ENCODE measurements at places on chromosomes 5 and 9.
A peak's percentile ranks its signal among the peaks of the same experiment; 100 is the strongest.

- DNase-seq, result peak; percentile 63
These were observed 55.8 kb downstream of the PDE8B start for GRCh38 chr5:77266291-77266690.

DNA sequence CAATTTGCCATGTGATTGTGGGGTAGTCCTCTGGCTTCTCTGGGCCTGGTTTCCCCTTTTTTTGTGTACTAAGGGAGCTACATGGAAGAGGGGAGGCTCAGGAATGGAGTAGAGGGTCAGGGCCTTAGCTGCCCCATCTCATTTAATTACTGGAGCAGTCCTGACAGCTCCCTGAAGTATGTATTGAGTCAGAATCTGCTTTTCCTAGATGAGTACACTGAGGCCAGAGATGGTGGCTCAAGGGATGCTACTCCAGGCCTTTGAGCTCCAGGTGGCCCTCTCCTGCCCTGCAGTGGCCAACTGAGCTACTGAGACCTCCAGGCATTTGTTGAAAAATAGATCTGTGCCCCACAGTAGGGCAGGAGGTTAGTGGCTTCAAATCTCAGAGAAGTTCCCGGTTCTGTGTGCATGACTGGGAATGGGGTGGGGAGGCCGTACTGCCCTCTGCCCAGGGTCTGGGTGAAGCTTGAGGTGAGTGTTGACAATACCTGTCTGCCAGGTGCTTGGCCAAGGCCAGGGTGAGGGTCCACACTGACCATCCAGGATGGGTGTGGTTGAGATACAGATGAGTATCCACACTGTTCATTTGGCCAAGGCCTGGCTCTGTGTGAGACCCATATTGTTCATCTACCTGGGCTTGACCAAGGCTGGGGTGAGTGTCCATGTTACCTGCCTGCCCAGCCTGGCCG is 45.7 kb downstream of the CXXC5 start:
- no peak for DNase-seq

DNA sequence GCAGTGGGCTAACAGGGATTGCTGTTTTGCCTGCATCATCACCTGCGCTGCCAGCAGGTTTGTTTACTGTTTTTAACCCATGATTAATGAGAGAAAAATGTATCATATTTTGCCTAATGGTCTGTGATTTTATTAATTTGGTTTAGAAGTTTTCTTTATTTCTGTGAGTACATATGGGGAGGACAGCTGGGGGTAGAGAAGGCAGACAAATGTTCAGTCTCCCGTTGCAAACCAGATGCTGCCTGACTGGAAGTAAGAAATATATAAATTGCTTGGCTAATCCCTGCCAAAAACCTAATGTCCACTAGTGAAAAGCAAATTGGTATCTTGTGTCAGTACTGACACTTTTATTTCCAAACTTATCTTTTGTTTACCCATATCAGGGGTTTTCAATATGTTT is 1766.1 kb upstream of the C9orf72 start:
- no peak for DNase-seq

GRCh38 chr9:18058564-18059442 is 415.1 kb upstream of the ADAMTSL1 start:
- no peak for DNase-seq

GRCh38 chr5:78716206-78716605 is 67.6 kb upstream of the LHFPL2 start:
- DNase-seq, result no peak

DNA sequence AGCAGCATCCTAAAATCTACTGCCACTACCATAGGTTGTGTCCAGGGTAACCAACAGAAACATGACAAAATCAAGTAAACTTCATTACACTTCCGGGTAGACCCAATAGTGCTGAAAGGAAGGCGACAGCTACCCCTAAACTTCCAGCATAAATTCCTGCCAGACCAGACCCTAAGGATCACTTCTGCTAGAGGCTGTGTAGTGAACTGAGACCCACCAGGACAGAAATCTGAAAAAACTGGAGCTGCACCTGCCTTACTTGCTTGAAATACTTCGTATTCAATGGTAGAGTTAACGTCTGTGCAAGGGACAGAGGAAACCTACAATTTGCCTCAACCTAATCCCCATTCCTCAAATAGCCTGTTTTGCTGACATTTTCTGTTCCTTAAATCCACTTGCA is 1.0 kb upstream of the SECISBP2 start:
- DNase-seq, result no peak

- no peak for DNase-seq
These were observed 13.7 kb upstream of the ADAMTS16 start for GRCh38 chr5:5126444-5126843.

DNA sequence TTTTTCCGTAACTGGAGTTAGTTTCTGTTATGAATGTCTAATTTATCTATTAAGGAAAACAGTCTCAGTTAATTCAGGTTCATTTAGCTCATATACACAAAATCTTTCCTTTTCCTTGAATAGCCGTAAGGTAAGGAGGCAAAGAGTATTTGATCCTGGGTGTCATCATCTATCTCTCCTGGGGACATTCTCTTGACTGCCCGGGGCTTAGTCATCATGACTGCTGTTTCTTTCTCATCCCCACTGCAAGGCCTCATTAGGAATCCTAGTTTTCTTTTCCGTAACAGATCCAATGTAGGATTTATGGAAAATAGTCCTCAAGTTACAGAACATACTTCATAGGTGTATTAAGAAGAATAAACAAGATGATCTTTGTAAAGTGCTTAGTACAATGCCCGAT is 134.9 kb upstream of the CHD1 start:
- peak; percentile 47 for DNase-seq

DNA sequence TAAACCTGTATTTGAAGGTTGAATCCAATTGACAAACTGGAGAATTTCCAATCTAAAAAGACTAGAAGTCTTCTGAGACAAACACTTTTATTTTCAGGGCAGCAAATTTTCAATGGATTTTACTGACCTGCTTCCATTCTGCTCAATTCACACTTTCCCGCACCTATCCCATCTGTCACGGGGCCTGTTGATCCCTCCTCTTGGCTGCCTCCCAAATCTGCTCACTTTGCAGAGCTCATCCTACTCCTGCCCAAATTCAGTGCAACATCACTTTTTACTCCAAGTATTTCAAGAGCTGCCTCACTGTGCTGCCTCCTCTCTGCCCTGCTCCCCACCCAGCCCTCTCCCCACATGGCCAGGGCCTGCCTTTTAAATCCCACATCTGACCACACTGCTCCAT is 35.1 kb downstream of the GOLM1 start:
- no peak for DNase-seq

- DNase-seq, result no peak
These were observed 260.2 kb upstream of the EFNA5 start for GRCh38 chr5:107930891-107931290.

GRCh38 chr5:180594311-180595045 is 3.2 kb upstream of the SCGB3A1 start:
- no peak for DNase-seq

DNA sequence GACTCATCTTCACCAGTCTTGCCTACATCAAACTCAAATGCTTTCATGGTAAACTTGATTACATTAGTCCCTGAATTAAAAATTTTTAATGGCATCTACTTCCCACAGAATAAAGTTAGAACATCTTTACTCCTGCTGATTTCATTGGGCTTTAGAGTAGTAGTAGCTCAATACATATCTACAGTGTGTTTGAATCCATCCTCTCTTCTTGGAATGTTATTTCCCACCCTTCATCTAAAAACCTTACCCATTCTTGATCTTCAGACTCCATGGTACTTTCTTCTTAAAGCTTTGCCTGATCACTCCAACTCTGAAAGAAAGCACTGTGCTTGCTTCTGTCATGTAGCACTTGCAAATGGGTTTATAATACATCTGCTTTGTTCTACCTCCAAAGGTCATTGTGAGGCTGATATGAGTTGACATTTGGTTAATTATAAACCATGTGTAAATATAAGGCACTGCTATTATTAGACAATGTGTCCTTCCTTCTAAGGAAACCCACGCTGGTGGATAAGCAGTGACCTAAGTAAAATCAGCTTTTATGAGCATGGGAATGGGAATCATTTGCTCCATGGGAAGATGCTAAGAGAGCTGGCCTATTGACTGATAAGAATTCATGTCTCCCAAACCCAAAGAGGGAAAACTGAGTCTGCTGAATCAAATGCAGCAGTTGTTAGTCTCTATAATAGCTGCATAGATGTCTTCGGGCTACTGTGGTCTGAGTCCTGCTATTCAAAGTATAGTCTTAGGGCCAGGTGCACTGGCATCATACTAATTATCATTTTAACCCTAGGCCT is 7.5 kb upstream of the PRLR start:
- no peak for DNase-seq

- DNase-seq, result peak; percentile 78
These were observed 94.1 kb downstream of the FRMD3 start for GRCh38 chr9:83444110-83444509.

GRCh38 chr5:53313145-53313544 is 167.3 kb upstream of the FST start:
- no peak for DNase-seq

- DNase-seq, result peak; percentile 31
These were observed 44.2 kb downstream of the FGF1 start for GRCh38 chr5:142641711-142642110.

DNA sequence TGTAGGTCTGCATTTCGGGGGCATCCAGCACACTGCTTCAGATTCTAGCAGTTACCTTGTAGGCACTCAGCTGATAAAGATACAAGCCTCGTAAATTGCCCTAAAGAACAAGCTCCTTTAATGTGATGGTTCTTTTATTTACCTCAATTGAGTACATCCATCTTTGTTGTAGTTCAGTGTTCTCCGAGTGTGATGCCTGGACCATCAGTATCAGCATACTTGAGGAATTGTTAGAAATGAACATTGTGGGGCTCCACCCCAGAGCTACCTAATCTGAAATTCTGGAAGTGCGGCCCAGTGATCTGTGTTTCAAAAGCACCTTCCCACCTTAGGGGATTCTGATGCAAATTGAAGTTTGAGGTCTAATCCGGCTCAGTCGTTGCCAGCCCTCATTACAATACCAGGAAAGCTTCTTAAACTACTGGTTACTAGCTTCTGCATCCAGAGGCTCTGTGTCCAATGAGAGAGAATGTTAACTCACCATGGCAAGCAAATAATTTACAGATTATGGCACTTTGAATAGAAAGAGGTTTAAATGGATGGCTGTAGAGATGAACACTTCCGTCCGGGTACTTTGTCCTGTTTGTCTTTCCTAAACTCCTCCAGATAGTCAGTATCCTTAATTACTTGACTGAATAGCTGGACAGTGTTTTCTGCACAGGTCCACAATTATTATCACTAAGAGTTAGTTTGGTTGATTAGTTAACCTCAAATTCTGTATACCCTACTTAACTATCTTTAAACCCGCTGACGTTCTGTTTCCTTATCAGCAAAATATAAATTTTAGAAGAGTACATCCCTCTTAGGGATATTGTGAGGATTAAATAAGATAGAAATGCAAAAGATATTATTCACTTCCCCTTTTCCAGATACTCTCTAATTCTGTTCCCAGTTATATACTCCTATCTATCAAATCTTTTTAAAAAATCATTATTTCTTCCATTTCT is 47.9 kb downstream of the RAI14 start:
- DNase-seq, result no peak

GRCh38 chr9:125810161-125810560 is 63.0 kb downstream of the PBX3 start:
- DNase-seq, result peak; percentile 83

GRCh38 chr9:71984403-71984802 is 73.0 kb downstream of the C9orf85 start:
- DNase-seq, result peak; percentile 58

DNA sequence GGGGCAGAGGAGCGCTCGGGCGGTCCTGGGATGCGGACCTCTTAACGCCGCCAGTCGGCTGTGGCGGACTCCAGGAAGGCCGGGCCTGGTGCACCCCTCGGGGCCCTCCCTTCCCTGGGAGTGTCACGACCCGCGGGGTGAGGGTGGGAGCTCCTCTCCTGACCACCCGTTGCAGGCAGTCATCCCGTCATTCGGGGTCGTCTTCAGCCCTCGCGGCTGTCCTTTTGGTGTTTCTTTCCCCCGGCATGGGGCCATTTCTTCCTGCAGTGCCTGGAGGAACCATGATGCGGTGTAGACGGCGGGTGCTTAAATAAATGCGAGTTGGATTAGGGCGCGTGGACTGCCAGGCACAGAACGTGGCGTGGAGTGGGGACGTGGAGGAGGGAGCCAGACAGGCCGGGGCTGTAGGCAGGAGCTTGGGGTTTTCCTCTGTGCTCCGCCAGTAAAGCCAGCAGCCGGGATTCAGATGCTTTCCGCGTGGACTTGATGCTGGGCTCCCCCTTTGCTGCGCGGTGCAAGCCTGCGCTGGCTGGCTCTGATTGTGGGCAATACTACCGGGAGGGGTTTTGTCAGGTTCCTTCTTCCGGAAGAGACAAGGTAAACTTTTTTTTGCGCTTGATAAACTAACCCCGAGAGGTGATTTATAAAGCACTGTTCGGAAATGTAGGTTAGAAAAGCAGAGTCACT is 868 bp downstream of the KDM4C start:
- no peak for DNase-seq

- DNase-seq, result peak; percentile 19
These were observed 11.9 kb downstream of the FAM219A start for GRCh38 chr9:34446468-34446891.

- peak; percentile 43 for DNase-seq
These were observed 56.0 kb upstream of the RPS23 start for GRCh38 chr5:82334085-82334692.

- DNase-seq, result no peak
These were observed 7.4 kb downstream of the IRX4 start for GRCh38 chr5:1875281-1875842.

DNA sequence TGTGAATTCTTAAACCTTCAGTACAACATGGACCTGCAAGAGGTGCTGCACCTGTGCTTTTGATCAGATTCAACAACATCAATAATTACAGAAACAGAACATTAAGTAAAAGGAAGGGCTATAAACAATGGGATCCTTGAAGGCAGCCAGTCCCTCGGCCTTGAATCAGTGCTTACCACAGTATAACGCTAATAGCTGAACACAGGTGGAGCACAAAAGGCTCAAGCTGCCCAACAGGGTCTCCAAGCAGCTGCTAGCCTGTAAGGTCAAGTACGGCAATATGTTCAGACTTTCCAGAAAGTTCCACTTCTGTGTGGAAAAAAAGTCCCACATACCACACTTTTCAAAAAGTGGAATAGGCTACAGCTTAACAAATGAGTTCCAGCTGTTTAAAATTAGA is 61.9 kb upstream of the ITGA1 start:
- DNase-seq, result peak; percentile 15

- no peak for DNase-seq
These were observed 3.1 kb upstream of the UNC13B start for GRCh38 chr9:35158501-35159280.

GRCh38 chr5:78696637-78697036 is 48.1 kb upstream of the LHFPL2 start:
- no peak for DNase-seq

- DNase-seq, result no peak
These were observed 171.1 kb downstream of the ARHGAP26 start for GRCh38 chr5:142941245-142941644.

DNA sequence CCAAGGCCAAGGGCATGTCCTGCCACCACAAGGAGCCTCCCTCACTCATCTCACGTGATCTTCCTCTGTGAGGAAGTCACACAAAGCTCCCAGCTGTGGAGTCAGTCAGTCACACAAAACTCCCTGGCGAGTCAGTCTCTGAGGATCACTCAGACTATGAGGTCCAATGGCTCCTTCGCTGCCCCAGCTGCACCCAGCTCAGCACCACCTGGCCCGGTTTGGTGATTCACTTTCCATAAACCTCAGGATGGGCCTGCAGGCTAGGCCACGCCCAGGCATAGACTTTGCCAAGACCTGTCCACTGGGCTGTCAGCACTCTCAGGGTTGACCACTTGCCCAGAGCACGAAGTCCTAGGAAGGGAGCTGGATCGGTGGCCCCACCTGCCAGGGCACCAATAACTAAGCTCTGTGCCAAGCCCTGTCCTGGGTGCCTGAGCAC is 233.8 kb downstream of the HSPA4 start:
- DNase-seq, result peak; percentile 41
